ENCODE measurements at places on chromosomes 6 and 20. TPM values are rescaled to one million over a fixed set of nuclear protein-coding genes. Genes with fewer than 3 reads are reported as not detected.

DNA sequence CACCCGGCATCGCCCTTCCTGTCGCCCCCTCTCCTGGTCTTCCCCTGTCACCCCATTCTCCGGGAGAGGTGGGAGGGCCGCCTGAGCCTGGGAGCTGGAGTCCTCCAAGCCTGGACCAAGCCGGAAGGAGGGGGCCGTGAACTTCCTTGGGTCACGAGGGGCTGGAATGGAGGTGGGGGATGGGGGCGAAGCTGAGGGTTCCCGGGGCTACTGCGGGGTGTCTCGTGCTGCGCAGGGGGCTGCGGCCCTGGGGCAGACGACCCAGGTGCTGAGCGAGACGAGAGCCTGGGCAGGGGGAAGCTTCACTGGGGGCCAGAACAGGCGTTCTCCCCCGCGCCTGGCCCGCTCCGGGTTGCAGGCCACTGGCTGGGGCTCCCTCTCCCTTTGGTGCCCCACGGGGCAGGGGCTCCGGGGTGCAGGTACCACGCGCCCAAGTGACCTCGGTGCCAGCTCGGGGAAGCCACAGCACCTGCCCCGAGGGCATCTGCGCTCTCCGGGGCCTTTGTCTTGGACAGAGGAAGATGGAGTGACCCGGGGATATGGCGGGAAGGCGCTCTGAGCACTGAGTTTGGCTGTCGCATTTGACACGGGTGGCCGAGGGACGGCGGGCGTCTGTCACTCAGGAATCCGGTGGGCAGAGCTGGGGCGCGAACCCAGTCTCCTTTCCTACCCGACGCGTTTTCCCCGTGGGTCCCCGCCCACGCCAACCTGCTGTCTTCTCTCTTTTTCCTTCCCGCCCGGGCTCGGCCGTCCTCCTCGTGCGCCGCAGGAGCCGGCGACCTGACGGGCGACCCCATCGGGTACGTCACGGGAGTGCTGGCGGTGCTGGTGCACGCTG lies 1.2 kb downstream of the SLC35D3 start:
- DNase-seq = no peak

DNA sequence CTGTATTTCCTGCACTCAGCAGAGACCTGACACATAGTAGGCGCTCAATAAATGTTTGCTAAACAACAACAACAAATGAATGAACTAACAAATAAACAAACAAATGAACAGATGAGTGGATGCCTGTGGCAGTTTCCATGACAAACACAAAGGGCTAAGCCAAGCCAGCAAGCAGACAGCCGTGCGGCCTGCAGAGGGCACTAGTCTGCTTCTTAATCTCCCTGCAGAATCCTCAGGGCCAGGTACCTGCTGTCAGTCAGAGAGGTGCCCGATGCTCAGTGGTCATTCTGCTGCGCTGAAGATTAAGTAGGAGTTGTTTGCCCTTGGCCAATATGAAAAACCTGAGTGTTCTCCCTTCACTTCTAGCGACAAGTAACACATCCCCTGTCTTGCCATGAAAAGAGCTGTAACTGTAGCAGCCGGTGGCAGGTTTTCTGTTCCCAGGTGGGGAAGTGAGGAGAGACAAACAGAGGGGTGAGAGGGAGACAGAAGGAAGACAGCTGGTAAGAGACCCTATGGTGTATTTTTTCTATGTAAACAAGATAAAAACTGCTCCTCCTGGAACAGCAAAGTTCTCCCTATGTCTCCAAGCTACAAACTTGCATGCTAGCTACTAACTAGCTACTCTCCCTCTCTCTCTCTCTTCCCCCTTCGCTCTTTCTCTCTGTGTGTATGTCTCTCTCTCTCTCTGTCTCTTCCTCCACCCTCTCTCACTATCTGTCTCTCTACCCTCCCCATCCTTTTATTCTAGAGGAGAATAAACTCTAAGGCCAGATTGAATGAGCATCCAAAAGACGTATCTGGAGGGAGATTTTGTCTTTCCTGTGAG lies at the start of gene MC3R:
TSS of gene MC3R (plus strand) at position 779 of the 829 bp plus-strand sequence. CDS start 112 bp downstream, outside the sequence.
- peak; percentile 55 for DNase-seq

- DNase-seq = no peak
Observed at GRCh38 chr6:88367248-88367647, 201.1 kb upstream of the CNR1 start.

DNA sequence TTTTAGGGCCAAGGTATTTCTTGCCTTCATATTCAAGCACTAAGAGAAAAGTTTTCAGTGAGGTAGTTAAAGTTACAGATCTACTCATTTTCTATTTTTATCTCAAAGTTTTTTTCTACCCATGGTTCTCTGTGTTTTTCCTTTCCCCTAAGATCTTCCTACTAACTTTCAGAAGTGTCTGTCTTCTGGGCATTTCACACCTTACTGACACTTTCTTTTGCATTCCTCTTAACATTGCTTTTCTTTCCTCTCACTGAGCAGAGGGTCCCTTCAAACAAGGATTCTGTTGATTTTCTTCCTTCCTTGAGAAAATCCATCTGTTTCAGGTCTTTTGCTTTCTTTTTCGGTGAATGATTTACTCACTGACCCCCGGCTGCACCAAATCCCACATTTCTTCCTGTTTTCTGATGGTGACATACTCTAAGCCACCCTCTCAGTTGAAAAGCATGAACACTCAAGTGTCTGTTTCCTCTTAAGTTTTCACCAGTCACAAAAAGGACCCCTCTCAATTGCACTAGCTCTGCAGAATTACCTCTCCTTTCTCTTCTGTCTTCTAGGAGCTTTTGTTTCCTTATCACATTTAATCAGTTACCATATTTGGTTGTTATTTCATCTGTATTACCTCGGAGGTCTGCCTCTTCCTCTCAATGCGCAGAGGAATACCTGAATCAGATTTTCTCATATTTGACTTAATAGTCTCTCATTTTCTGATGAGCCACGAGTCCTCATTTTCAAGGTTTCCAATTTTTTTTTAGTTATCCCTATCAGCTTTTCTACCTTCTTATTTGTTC lies 73.5 kb upstream of the RNF217 start:
- DNase-seq = no peak

The SLC22A2 gene
- total RNA-seq = 0.18 TPM

DNA sequence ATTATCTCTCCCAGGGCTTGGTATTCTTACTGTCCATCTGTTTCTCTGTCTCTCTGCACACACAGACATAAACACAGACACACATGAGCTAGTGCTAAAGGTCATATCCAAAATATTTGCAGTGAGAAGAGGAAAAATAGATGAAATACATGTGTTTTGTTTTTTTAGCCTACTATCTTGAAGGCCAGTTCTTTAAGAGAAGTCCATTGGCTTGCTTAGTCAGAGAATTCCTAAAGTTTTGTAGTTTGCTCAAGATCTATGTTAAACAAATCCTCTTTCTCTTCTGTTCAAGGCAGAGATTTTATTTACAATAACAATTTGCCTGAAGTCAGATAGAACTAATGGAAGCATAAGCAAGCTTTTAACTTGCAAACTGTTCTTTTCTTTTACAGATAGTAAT lies 120.0 kb upstream of the AKIRIN2 start:
- DNase-seq = no peak

DNA sequence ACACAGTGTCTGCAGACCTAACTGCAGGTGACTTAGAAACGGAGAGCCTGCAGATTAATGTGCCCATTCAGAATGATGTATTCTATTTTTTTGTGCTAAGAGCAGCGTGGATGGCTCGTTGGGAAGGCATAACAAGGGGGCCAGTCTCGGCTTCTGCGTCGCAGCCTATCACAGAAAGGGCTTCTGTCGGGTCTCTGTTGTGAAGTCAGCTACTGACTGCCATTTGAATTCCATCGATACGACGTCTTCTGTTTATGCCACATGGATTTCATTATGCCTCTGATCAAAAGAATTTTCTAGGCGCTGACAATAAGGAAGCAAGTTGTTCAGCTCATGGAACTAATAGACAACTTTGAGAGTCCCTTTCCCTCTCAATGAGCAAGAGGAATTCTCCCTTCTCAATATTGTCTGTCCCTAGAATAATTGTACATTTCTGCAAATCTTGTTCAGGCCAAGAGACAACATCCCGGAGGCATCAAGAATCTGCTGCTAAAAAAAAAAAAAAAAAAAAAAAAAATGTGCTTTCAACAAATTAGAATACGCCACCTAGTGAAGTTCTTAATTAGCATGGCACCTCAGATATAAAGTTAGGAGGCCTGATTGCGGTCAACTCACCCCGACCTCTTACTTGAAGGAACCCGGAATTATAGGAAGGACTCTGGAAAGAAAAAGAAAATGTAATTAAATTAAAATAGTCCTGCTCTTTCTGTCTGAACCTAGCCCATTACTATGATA lies 223.9 kb downstream of the TSHZ2 start:
- DNase-seq = no peak

DNA sequence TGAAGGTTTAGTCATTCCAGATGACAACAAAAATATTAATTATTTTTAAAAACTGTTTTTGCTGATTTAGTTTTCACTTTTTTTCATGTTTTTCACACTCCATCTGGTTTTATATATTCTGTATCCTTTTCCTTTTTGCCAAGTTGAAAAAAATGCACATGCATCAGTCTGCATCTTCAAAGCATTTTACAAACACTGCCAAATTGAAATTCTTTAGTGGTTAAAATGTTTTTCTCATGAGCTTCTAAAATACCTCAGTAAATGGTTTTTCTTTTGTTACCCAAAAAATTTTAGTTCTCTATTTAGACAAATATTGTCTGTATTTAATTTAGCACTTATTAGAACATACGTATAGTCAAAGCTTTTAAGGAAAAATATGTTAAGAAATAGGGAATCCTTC lies 386.9 kb upstream of the HSF2 start:
- no peak for DNase-seq

The PPP1R14C gene
- total RNA-seq = 104 TPM

The SLC17A4 gene
- total RNA-seq = not detected

- DNase-seq = no peak
Observed at GRCh38 chr6:170092826-170093225, 198.1 kb downstream of the DLL1 start.

DNA sequence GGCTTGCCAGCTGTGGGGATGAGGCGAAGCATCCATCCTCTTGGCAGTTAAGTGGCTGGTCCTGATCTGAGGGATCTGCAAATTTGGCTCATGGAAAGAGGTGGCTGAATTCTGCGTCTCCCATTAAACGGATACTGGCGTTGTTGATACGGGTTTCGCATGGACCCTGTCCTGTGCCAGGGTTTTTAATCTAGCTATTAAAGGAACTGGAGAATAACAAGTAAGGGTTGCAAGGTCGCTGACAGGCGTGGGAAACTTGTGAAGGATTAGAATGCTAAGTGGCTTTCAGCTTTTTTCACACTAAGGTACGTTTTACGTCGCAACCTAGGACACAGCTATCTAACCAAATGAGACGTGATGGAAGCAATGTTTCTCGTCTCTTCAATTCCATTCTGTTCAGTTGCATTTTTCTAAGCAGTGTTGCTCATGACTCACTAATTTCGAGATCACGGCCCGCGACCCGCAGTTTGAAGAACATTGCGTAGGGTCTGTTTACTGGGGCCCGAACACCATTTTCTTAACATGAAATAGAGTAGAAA lies 852 bp downstream of the GMNN start:
- DNase-seq = peak; percentile 73

DNA sequence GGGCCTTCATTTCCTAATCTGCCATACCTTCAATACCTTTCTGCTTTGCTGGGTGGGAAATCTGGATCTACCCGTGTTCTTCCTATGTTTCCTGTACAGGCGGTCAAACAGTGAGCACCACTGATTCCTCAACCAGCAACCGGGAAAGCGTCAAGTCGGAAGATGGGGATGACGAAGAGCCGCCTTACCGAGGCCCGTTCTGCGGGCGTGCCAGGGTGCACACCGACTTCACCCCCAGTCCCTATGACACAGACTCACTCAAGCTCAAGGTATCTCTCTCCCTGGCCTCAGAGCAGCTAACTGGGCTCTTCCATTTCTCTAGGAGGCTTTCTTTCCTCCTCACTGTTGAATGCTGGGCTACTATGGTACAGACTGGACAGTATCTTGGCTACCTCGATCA lies 190.1 kb downstream of the SASH1 start:
- DNase-seq = no peak

All from cardiac muscle cell (in vitro differentiated cells and primary cell).